ENCODE measurements at places on chromosomes 16 and 17.

DNA sequence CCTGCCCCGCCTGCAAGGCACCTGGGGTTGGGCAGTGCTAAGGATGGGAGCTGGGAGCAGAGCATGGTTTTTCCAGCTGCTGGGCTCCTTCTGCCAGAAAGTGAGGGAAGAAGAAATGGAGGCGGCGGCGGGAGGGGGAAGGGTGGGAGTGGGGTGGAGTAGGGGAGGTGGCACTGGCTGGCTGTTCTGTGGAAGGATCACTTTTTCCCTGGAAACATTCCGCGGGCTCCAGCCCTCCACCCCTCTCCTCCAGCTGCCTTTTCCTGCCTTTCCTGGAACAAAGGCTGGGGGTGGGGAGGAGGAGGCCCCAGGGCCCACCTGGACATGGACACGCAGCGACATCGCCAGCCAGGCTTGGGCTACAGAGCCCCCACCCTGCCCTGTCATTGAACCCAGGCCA, 41.1 kb downstream of the CFAP20 start:
- no peak for DNase-seq

GRCh38 chr17:10574324-10574723, 24.9 kb upstream of the MYH2 start:
- DNase-seq: no peak

DNA sequence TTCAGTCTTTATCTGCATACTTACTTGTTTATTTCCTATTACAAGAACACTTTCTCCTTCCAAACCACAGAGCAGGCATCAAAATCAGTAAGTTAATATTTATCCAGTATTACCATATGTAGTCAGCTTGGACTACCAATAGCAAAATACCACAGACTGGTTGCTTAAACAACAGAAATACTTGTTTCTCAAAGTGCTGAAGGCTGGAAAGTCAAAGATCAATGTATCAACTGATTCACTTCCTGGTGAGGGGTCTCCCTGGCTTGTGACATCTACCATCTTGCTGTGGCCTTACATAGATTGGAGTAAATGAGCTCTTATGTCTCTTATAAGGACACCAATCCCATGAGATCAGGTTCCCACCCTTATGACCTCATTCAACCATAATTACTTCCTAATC, 2.6 kb downstream of the STXBP4 start:
- no peak for DNase-seq

DNA sequence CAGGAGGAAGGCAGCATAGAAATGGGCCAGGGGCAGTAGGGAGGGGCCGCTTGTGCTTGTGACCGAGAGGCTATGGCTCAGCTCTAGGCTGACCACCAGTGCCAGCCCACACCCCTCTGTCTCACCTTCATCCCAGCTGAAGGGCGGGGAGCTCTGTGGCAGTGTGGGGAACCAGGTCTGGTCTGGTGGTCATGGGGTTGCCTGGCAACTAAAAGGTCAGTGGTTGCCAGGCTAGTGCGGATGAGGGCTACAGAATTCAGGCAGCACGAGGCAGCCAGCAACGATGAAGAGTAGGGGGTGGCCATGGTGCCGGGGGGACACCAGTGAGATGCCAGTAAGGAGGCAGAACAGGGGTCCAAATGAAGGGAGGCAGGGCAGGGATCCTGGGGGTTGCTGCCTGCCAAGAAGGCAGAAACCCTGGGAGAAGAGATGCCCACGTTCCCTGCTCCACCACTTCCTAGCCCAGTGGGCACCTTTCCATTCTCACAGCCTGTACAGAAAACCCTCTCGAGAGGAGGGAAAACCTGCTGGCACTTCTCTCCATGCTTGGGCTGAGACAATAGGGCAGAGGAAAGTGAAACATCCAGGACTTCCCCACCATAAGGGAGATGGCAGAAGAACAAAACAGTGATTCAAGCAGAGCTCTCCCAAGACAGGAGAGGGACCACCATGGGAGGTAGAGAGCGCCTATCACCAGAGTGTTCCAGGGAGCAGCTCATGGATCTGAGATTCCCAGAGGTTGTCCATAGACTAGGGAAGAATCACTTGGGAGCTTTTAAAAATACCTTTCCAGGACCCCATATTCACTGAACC, 39.7 kb downstream of the SRCIN1 start:
- DNase-seq: no peak

- no peak for DNase-seq
These were observed 22.8 kb downstream of the GINS2 start for GRCh38 chr16:85665929-85666328.

DNA sequence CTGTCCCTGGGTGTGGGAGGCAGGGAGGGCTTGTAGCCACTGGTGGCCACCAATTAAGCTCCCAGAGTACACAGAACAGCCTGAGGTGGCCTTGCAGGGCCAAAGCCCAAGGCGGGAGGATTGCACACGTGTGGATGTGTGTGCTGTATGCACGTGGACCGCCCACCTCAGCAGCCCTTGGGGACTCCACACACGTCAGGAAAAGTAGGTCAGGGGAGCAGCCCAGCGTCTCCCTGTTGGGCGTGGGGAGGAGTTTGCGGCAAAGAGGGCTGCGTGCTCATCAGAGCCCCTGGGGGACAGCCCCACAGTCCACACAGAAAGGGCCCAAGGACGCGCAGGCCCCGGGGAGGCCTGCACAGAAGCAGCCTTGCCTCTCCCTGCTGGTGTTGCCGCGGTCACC, 19.6 kb downstream of the SBK1 start:
- DNase-seq: peak; percentile 29

All from CD4-positive, alpha-beta T cell treated with Interleukin-17A for 1 hour (primary cell).